CD8-positive, alpha-beta T cell (primary cell): ENCODE measurements at places on chromosomes 7 and 10.

- no peak for DNase-seq
Observed at GRCh38 chr10:60035984-60036383, 129.6 kb upstream of the CCDC6 start.

- DNase-seq = no peak
Observed at GRCh38 chr10:74917481-74918077, 91.2 kb downstream of the KAT6B start.

- no peak for DNase-seq
Observed at GRCh38 chr7:92095380-92095779, 38.9 kb downstream of the CYP51A1 start.

DNA sequence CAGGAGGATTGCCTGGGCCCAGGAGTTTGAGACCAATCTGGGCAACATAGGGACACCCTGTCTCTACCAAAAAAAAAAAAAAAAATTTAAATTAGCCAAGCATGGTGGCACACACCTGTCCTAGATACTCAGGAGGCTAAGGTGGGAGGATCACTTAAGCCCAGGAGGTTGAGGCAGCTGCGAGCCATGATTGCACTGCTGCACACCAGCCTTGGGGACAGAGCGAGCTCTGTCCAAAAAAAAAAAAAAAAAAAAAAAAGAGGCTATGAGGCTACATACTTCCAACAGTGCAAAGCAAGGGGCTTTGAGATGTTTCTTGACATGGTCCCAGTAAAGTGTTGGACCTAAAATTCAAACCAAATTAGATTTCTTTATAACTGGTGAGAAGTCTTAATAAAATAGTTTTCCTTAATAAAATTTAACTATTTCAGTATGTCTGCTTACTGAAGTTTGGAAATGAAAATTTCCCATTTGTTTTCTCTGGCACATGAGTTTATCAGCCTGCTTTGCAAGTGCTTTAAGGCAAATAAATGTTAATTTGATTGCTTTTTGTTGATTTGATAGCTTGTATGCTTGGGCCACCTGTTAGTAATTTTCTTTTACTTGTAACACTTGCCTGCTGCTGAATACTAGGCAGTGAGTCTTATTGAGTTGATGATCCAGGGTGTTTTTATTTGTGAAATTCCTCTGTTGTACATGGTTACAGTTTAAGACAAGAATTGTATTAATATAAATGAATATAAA lies 16.1 kb downstream of the CALU start:
- DNase-seq = no peak

DNA sequence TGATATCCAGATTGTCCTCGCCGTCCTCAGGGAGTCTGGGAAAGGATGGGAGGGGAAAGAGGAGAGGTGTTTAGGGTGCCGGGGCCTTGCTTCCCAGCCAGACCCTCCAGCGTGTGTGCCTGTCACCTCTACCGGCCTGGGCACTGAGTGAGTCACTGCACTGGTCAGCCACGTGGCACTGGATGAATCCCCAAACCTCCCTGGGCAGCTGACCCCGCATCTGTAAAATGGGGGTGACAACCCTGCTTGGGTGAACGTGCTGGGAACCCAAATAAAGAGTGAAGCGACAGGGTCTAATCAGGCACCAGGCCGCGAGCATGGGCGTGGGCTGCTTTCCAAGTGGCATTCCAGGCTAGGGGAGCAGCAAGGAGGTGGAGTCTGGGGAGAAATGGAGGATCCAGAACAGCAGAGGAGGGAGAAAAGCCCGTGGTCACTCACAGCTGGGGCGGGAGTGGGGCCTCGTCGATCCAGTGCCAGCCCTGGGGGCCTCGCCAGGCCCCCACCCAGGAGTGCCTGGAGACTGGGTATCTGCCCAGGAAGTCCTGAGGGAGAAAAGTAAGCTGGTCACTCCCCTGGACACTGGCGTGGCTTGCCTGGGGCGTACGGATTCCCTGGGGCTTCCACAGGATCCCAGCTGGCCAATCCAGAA lies 29.7 kb downstream of the KLRG2 start:
- no peak for DNase-seq

- DNase-seq = no peak
Observed at GRCh38 chr7:107999779-108000560, 3.0 kb downstream of the LAMB1 start.

- DNase-seq = no peak
Observed at GRCh38 chr7:25361863-25362262, 133.6 kb upstream of the NPVF start.

DNA sequence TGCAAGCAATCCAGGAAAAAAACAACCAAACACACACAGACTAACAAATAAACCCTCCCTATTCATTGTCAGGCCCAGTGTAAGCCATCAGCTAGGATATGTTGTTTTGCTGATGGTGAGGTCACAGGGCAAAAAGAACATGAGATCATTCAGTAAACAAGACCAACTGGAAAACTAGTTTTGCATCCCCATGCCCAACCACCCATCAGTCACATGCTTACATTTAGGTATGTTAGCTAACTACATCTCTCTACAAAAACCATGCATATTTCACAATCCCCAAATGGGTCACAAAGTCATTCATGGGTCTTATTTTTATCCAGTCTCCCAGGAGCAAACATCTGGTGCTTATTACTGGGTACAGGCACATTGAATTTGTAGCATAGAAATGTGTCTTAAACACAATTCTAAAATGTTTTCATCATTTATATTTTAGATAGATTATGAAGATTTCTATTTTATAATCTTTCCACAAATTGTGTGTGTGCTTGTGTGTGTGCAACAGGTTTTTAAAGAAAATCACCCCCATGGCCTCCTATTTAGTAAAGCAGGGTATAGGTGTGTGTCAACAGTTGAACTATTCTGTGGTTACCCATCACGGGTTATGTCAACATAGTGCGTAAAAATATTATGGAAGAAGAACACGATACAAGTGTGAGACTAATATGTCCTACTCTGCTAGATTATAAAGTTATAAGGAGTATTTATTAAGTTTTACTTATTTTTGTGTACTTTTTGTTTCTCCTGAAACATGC lies 103.8 kb upstream of the AKR1E2 start:
- DNase-seq = no peak

DNA sequence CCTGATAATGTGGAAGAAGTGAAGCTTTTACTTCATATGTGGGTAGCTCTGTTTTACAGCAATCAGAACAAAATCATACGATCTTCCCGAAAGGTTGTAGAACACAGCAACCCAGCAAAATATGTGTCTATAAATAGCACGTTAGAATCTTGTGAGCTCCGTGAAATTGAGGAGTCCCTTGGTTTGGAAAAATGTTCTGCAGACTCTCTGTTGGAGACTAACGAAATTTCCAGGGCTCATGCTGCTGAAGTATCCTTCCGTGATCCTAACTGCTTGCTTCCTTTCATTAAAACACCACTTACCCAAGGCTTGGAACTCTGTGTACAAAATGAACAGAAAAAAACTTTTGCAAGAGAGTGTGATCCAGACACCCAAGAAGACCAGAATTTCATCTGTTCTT lies 57.5 kb downstream of the TASOR2 start:
- DNase-seq = no peak

- DNase-seq = no peak
Observed at GRCh38 chr7:151780631-151781030, 96.3 kb downstream of the PRKAG2 start.
